ENCODE measurements at places on chromosomes 12 and 14. TPM values are rescaled to one million over a fixed set of nuclear protein-coding genes. Genes with fewer than 3 reads are reported as not detected.

ITGA5 gene
- 290 TPM for total RNA-seq

MGAT4C gene
- under 0.01 TPM for total RNA-seq

EAPP gene
- total RNA-seq, result 52.7 TPM

KRT3 gene
- not detected for total RNA-seq

OASL gene
- total RNA-seq, result 0.56 TPM

INHBC gene
- total RNA-seq, result not detected

ABCD2 gene
- total RNA-seq, result under 0.01 TPM

TDRD9 gene
- 2.5 TPM for total RNA-seq

TAS2R42 gene
- not detected for total RNA-seq

KRR1 gene
- total RNA-seq, result 37.4 TPM

MDGA2 gene
- under 0.01 TPM for total RNA-seq

GRIP1 gene
- 0.96 TPM for total RNA-seq

SPTB gene
- total RNA-seq, result under 0.01 TPM

GALNT9 gene
- 0.19 TPM for total RNA-seq

ABHD12B gene
- total RNA-seq, result not detected

CCDC175 gene
- total RNA-seq, result not detected

All from regular cardiac myocyte (primary cell).